WERI-Rb-1 (cell line): ENCODE measurements at places on chromosomes 3 and 15.

DNA sequence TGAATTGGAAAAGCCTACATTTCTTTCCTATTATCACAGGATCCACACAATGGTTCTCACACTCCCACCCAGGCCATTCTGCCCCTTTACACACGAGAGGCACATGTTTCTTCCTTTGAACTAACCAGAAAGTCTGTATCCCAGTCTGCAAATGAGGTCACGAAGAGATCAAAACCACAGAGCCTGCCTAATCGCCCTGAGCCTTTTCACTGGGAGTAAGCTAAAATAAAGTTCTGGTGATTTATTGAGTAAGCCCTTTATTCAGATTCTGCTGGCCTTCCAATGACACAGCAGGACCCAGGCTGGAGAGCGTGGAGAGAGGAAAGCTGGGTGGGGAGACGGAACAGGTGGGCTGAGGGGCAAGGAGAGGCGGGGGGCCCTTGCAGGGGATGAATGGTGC lies 78.7 kb downstream of the ATP1B3 start:
- DNase-seq = peak; percentile 78

- DNase-seq = no peak
Measured at GRCh38 chr15:58340176-58340575, 91.6 kb upstream of the LIPC start.

DNA sequence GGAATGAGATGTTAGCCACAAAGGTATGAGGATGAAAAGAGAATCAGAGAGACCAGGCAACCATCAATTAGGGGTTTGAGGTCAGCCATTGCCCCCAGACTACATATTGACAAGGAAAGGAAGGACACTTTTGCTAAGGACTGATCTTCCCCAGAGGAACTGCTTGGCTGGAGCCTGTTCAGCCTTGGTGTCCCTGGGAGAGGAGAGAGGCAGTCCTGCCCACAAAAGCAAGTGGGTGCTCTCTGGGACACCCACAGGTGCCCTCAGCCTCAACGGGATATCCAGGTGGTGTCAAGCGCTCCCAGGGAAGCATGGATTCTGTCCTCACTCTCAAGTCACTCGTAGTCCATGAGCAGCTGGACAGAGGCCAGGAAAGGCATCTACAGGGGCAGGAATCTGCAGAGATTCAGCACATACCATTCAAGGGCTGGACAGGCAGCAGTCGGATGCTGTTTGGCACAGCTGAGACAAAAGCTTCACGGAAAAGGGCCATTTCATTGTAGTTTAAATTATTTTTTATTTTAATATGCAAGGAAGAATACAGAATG lies 166.2 kb downstream of the UACA start:
- no peak for DNase-seq

DNA sequence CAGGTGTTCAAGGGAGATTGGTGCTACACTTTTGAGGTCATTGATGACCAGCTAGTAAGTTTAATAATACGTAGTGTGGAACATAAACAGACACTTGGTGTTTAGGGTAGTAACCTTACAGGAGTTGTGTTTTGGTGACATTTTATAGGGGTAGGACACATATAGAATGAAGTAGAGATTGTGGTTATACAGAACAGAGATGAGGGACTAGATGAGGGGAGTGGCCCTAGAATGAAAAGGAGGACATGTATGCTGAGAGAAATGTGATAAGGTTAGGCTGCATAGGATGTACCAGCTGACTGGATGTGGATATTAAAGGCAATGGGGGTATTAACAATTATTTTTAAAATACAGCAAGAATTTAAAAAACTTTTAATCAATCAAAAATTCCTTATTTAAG lies 8.0 kb downstream of the MBNL1 start:
- DNase-seq = no peak

DNA sequence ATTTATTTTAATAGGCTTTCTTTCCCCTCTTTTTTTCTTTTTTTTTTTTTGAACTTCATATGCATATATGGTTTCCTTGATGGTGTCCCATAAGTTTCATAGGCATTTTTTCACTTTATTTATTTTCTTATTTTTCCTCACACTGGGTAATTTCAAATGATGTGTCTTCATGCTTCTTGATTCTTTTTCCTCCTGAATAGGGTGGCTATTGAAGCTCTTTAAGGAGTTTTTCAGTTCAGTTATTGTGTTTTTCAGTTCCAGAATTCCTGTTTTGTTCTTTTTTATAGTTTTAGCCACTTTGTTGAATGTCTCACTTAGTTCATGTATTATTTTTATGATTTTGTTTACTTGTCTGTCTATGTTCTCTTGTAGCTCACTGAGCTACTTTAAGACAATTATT lies 273.2 kb downstream of the NFKBIZ start:
- no peak for DNase-seq

- DNase-seq = no peak
Measured at GRCh38 chr3:24591661-24592555, 97.3 kb upstream of the THRB start.

- DNase-seq = no peak
Measured at GRCh38 chr15:68518046-68518445, 60.7 kb upstream of the CORO2B start.
